ENCODE measurements at places on chromosomes 5 and 9.

DNA sequence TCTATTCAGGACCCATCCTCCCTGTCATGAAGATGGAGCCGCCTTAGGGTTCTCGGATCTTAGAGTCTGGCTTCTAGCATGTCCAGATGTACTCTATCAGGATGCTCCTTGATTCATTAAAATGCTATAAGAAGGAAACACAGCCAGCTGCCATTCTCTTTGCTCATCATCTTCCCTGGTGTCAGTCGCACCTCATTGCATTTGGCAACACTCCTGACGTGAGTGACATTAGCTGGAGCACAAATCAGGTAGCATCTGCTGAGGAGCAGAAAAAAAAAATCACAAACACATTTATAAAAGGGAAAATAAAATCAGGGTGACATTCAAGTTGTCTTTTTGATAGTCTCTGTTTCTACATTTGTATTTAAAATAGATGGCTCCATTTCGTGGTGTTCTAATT, 226.1 kb upstream of the NMUR2 start:
- no peak for DNase-seq

DNA sequence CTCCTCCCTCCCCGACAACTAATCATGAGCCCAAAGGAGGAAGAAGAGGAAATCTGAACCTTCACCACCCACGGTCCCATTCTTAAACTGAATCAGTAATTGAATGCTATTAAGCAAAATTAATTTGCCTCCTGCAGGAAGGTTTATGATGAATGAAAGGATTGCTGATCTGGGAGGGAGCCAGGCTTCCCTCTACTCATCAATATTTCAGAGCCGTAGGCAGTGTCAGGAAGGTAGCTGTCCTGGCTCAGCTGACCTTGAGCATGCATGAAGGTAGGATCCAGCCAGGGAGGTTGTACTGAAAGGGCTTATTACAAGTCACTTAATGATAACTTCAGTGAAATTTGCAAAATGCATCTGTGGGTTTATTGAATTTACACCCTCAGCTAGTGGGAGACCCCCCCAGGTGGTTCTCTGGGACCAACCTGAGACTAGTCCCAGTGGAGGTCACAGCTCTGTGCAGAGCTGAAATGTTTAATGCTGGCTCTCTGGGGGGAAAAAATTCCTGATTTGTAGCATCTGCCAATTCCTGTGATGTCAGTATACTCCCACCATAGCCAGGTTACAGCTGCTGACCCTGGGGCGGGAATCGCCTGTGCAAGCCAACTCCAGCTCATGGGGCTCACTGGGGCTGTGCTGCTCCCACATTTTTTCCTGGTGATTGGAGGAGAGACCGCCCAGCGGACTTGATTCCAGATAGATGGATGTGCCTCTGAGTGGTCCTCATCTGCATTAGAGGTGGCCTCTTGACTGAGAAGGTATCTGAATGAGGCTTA, 47.9 kb upstream of the NCS1 start:
- DNase-seq = no peak

GRCh38 chr5:24510523-24510988, 134.2 kb downstream of the CDH10 start:
- DNase-seq = no peak

DNA sequence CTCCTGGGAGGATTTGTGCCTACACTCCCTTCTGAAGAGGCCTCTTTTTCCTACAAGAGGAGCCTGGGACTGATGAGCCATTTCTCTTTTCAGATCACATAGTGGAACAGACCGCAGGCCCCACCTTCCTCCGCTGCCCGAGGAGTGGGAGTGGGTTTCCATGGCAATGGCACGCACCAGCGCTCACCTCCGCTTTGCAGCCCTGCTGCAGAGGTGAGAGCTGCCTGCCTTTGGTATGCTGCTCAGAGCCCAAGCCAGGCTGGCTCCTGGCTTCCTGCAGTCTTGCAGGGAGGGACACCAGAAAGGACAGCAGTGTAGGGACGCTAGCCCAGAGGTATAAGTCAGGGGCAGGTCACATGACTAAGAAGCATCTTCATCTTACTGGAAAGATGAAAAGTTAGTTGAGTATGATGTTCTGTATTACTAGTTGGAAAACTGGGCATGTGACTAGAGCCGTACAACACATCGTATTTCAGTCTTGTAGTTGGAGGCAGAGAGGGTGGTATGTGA, 12.4 kb downstream of the PTTG1 start:
- peak; percentile 72 for DNase-seq

DNA sequence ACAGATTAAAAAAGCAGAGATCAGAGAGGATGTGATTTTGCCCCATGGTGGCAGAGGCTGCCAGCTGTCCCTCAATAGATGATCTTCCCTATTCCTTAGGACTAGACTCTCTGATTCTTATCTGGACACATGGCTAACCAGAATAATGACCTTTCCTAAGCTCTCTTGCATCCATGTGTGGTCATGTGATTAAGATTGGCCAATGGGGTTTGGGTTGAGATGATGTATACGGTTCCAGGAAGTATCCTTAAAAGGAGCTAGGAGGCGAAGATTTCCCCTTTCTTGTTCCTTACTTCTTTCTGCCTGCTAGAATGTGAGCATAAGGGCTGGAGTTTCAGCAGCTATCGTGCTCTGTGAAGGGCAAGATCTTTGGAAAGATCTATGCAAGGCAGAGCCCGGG, 39.8 kb downstream of the FOXI1 start:
- no peak for DNase-seq

DNA sequence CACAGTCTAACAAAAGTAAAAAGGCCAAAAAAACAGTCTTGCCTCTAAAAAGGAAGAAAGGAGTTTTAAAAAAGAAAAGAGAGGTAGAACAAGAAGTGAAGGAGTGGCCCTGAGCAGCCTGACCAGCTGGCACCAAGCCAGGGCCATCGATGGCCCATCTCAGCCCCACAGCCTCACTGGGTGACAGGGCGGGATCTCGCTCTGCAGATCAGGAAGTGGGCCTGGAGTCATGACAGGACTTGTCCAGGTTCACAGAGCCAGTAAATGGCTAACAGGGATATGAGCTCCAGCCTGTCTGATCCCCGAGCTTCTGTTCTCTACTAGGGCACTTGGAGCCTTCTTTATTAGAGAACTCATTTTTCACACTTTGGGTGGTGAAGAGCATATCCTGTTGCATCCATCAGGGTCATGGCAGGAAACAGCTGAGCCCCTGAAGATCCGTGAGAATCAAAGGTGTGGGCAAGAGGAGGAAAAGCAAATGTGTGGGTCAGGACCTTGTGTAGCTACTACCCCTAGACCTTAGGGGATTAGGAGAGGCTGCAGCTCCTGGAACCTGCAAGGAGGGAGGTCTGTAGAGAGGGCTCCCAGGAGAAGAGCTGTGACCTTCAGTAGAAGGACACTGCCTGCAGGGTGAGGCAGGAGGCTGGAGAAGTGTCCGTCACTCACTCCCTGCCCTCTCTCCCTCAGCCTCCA, 299.0 kb upstream of the MSX2 start:
- DNase-seq = no peak

- DNase-seq = no peak
Observed at GRCh38 chr5:130251931-130252330, 347.7 kb downstream of the CHSY3 start.

GRCh38 chr9:105678781-105679180, 15.6 kb upstream of the TMEM38B start:
- DNase-seq = no peak

- DNase-seq = no peak
Observed at GRCh38 chr5:142053426-142054151, 40.8 kb upstream of the GNPDA1 start.

- no peak for DNase-seq
Observed at GRCh38 chr5:130994496-130995253, 170.4 kb downstream of the HINT1 start.

DNA sequence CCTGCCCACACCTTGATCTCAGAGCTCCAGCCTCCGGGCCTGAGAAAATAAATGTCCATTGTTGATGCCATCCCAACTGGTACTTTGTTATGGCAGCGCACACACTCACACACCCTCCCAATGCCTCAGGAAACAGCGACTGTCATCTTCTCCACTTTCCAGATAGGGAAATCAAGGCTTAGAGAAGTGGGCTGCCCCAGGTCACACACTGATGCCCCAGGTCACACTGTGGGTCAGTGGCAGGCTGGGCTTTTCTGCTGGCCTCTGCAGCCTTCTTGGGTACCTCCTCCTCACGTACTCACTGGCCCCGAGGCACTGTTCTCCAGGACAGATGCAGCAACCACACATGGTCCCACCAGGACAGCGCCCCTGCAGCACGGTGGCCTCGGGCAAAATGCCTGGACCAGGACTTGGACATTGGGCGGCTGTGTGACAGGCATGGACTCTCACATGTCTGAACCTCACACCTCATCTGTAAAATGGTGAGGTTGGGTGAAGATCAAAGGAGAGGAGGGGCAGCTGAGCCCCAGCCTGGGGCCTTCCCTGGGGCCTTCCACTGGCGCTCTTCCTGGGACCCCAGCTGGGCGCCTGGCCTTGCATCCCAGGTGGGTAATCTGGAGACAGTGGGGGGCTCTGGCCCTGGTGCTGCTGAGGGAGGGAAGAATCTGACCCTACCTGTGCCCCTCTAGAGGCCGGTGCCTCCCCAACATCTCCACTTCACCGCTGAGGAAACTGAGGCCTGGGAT, 156.0 kb downstream of the COL23A1 start:
- no peak for DNase-seq

- DNase-seq = no peak
Observed at GRCh38 chr9:35112257-35113020, 3.2 kb downstream of the ATOSB start.

- no peak for DNase-seq
Observed at GRCh38 chr5:147830035-147830434, 1.4 kb downstream of the SPINK1 start.

DNA sequence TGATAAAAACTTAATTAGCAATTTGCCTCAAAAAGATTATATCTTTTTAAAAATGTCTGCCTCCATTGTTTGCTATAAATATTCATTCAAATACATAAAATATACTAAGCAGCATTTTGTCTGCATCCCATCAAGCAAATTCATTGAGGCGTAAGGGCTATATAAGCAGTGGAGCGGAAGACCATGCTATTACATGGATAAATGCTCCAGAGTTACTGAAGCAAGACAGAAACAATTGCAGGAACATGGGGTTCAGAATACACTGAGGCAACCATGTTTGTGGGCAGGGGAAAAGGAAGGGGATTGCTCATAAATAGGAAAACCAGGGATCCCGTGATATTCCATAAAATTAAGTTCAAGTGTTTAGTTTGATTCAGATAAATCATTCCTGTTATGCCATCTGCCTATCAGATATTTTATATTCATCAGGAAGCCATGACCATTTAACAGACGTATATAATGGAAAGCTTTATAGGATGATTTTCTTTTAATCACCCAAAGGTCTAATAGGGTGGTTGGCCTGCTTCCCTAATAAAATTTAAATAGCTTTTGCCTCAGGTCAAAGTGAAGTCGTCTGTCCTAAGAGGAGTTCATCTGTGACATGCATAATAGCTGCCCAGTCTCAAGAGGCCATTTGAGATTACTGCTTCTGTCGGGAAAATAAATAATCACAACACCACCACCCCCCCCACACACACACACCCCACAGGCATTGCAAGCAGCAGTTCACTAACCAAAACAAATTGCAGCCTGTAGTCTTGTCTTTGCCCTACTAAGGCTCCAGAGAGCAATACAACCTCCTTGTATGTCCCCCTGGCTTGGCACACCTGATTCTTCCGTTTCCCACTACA, 105.2 kb downstream of the RASEF start:
- DNase-seq = peak; percentile 26

DNA sequence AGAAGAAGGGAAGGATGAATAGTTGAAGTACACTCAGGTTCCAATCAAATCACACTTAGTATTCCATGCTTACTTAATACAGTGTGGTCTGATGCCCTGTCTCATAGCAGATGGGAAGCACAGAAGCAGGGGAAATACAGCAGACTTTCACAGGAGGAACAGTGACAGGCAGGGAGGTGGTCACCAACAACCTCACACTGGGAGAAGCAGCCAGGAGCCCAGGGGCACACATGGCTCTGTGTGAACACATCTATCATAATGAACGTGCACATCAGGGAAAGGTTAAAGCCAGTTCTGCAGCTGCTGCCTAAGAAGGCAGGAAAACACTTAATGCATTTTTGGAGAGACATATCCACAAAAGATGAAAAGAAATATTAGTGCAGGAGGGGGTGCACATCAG, 312.3 kb downstream of the MED10 start:
- no peak for DNase-seq

- DNase-seq = no peak
Observed at GRCh38 chr5:158589939-158590338, 509.8 kb downstream of the EBF1 start.

DNA sequence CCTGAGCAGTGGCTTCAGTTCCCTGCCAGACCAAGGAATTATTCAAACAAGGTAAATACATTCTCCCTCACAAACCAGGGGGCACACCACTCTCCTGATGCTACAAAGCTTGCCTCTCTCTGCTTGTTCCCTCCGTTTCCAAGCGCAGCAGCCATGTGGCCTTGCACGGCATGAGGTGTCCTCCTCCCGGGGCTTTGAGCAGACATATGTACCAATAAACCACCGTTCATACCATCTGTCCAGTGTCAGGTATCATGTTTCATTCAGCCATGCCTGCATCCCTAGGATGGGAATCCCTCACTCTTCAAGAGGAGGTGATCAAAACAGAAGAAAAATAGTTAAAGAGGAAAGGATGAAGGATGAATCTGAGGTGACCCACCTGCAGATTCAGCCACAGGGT, 282.7 kb downstream of the ENC1 start:
- DNase-seq = no peak

DNA sequence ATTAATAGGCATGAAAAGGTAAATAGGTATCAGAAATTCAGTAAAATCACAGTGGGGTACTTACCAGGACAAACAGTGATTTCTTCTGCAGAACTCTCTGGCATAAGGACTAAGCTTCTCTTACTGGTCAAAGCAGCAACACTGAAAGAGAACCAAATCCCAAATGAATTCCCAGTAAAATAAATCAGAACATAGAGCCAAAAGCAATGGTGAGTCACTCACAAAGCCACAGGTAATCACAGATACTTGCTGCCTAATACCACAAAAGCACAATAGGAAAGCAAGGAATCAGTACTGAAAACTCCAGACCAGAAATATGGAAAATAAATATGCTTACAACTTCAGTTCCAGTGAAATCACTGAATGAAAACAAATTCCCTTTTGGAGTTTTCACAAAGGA, 50.7 kb downstream of the UIMC1 start:
- no peak for DNase-seq

- no peak for DNase-seq
Observed at GRCh38 chr5:107387526-107388140, 283.1 kb downstream of the EFNA5 start.

- no peak for DNase-seq
Observed at GRCh38 chr5:103525361-103525760, 37.2 kb downstream of the NUDT12 start.

- no peak for DNase-seq
Observed at GRCh38 chr5:78544561-78545201, 103.9 kb downstream of the LHFPL2 start.
